Vagina (tissue), 2 donors: ENCODE measurements at places on chromosomes 4 and X.

GRCh38 chr4:185518069-185518468 is 17.2 kb downstream of the PDLIM3 start:
- H3K36me3 ChIP-seq = no peaks in the 10 kb centered on the region
- H3K4me1 ChIP-seq = peaks cover 1% of the 10 kb centered on the region
- DNase-seq = no peak
- H3K27me3 ChIP-seq = no peaks in the 10 kb centered on the region

- H3K4me1 ChIP-seq = no peaks in the 10 kb centered on the region
- no peak for DNase-seq
- H3K27me3 ChIP-seq = no peaks in the 10 kb centered on the region
- H3K27ac ChIP-seq = no peak overlapping the region
These were observed 20.1 kb downstream of the GPR143 start for GRCh38 chrX:9745417-9746115.

GRCh38 chrX:131271274-131271673 is 17.8 kb downstream of the IGSF1 start:
- DNase-seq = no peak
- H3K36me3 ChIP-seq = no peaks in the 10 kb centered on the region
- no peaks in the 10 kb centered on the region for H3K27me3 ChIP-seq
- H3K4me1 ChIP-seq = no peaks in the 10 kb centered on the region

DNA sequence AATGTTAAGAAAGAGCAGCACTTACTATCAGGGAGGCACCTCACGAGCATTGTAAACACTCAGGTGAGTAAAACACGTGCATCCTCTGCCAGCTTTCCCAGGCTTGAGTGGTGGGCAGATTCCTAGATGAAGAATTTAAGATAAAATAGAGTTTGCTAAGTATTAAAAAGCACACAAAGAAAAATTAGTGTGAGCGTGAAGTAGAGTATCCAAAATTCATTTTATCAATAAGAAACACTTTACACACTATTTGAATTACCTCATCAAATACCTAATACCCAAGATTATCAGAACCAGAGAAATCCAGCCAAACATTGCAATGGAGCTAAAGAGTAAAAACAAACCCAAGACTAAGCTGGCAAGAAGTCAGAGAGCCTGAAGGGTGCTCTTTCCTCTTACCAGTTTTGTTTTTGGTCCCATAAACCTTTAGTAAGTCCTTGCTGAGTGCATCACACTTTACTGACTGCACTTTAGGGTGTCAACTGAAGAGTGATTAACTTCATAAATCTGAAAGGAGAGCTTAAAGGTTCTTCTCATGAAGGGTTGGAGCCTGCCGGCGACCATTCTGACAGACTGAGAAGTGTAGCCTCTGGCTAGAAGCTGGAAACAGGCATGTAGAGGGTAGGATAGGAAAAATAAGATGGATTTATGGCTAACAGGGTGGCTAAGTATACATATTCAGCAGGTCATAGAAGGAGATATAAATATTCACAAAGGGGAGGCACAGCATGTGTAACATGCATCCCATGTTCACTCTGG is 151.1 kb downstream of the SLC7A11 start:
- H3K4me1 ChIP-seq = no peaks in the 10 kb centered on the region
- no peak overlapping the region for H3K4me3 ChIP-seq
- no peaks in the 10 kb centered on the region for H3K36me3 ChIP-seq
- no peaks in the 10 kb centered on the region for H3K27me3 ChIP-seq
- no peak overlapping the region for H3K27ac ChIP-seq
- no peak for DNase-seq

GRCh38 chrX:148599404-148599803 is 99.0 kb downstream of the AFF2 start:
- no peaks in the 10 kb centered on the region for H3K27me3 ChIP-seq
- no peaks in the 10 kb centered on the region for H3K4me1 ChIP-seq
- no peaks in the 10 kb centered on the region for H3K36me3 ChIP-seq
- H3K4me3 ChIP-seq = no peak overlapping the region

DNA sequence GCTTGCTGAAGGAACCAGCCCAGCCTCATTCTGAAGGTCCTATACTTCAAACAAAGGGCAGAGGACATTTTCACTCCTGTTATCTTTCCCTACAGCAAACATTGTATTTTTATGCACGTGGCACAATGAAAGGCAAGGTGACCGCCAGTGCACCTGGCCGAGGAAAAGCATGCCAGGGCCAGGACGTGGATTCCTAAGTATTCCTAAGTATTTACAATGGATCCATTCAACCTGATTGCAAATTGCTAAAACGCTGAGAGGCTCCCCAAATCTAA is 127.9 kb upstream of the FTHL17 start:
- H3K4me1 ChIP-seq = peaks cover 8% of the 10 kb centered on the region
- H3K27ac ChIP-seq = no peak overlapping the region
- no peak overlapping the region for H3K4me3 ChIP-seq
- DNase-seq = no peak
- H3K27me3 ChIP-seq = no peaks in the 10 kb centered on the region
- no peaks in the 10 kb centered on the region for H3K36me3 ChIP-seq

GRCh38 chr4:149102765-149103164 is 660.6 kb upstream of the NR3C2 start:
- H3K4me3 ChIP-seq = no peak overlapping the region
- DNase-seq = no peak
- no peaks in the 10 kb centered on the region for H3K4me1 ChIP-seq
- H3K27me3 ChIP-seq = no peaks in the 10 kb centered on the region
- no peaks in the 10 kb centered on the region for H3K36me3 ChIP-seq

DNA sequence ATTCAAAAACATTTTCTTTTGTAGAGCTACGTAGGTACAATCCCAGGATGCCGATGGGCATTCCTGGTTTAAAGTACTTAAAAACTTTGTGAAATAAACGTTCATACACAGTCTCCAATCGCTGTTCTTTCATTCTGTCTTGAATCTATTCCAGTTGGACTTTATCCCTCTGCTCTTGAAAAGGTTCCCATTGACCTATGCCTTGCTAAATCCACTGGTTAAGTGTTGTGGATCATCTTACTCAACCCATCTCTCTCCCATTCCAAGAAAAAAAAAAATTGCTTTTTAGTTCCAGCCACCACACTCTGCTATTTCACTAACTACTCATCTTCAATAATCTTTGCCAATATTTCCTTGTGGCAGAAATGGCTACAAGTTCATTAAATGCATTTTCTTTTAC is 542.3 kb upstream of the GRIA3 start:
- H3K27me3 ChIP-seq = no peaks in the 10 kb centered on the region
- no peaks in the 10 kb centered on the region for H3K4me1 ChIP-seq
- no peak for DNase-seq

GRCh38 chr4:142282870-142283431 is 563.1 kb downstream of the INPP4B start:
- H3K36me3 ChIP-seq = no peaks in the 10 kb centered on the region
- H3K27ac ChIP-seq = no peak overlapping the region
- no peaks in the 10 kb centered on the region for H3K4me1 ChIP-seq
- no peak for DNase-seq
- no peak overlapping the region for H3K4me3 ChIP-seq
- H3K27me3 ChIP-seq = no peaks in the 10 kb centered on the region

DNA sequence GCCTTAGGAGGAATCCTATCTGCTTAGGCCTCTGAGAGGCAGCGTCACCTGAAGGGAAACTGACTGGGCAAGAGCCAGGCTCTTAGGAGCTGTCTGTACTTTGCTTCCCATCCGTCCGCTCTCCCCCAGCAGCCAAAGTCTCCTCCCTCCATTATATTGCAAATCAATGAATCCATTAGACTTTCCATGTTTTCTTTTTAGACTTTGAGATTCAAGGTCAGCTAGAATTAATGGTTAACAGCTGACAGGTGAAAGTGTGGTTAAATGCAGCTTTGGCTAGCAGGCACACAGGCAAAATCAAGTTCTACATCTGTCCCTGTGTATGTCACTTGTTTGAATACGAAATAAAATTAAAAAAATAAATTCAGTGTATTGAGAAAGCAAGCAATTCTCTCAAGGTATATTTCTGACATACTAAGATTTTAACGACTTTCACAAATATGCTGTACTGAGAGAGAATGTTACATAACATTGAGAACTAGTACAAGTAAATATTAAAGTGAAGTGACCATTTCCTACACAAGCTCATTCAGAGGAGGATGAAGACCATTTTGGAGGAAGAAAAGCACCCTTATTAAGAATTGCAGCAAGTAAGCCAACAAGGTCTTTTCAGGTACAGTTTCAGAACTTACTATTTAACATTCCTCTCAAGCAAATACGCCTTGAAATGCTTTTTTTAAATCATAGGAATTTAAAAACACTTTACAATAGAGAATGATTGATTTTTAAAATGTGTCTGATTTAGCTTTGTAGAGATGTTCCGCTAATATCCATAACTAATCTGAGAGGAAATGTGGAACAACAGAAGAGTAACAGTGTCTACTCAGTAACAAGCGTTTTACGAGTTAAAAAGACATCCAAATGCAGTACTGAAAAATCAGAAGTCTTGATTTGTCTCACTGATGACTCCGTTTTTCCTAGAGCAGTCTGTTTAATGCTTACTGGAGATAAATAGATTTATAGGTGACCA is at the start of gene F11:
TSS of gene F11 (plus strand) at position 507 of the 970 bp plus-strand sequence. CDS start 948 bp downstream, outside the sequence.
- H3K27ac ChIP-seq = no peak within 1 kb of the TSS
- no peaks in the 10 kb centered on the region for H3K36me3 ChIP-seq
- no peaks in the 10 kb centered on the region for H3K27me3 ChIP-seq
- no peak within 1 kb of the TSS for H3K4me3 ChIP-seq
- no peaks in the 10 kb centered on the region for H3K4me1 ChIP-seq
- no peak for DNase-seq

DNA sequence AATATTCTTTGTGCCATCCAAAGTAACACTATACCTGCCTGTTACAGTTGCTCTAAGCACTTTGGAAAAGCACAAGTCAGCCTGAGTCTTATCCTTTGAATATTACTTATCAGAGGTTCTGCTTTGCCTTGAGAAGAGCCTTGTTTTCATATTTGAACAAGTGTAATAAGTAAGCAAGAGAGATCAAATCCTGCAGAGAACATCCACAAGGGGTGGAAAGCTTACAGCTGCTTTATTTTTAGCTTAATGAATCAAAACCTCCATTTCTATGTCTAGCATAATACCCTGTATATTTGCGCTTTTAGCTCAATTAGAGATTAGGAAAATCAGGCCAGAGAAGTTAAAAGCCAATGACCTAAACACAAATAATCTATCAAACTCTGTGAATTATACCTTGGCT is 139.8 kb downstream of the CDS1 start:
- no peak for DNase-seq
- no peaks in the 10 kb centered on the region for H3K36me3 ChIP-seq
- no peaks in the 10 kb centered on the region for H3K27me3 ChIP-seq
- H3K4me3 ChIP-seq = no peak overlapping the region

DNA sequence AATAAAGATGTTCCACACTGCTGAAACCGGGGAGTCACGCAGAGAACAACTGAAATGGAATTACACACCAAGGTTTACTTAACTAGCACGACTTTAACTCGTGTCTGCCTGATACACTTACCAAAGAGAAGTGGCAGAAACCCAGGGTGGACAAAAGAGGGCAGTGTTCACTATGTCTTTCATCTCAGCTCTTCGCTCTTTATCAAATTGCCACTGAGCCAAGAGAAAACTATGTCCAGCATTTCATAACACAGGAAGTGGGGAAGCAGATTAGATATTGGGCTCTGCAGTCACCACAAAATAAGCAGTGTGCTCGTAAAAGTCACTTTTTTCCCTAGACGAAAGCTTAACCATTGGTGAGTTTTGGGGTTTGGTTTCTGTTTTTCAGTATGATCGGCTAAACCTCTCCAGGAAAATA is 155.7 kb downstream of the CHIC2 start:
- peaks cover 17% of the 10 kb centered on the region for H3K4me1 ChIP-seq
- H3K4me3 ChIP-seq = peak overlapping the region; percentile 4
- H3K36me3 ChIP-seq = no peaks in the 10 kb centered on the region
- no peaks in the 10 kb centered on the region for H3K27me3 ChIP-seq

DNA sequence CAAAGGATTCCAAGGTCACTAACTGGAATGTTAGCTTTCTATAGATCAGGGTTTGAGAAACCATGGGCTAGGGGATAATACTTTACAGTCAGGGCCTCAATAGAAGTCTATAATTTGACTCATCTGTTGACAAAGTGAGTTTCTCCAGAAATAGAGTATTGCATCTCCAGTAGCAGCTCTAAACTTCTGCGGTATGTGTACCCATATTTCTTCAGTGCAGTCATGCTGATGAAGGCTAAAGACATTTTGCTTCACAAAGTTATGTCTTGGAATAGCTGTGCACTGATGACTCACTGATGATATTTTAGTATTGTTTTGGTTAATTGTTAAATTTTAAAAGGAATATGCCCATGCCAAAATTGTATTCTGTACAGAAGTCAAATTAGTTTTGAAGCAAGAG is 464.9 kb upstream of the AMOT start:
- no peaks in the 10 kb centered on the region for H3K4me1 ChIP-seq
- no peak for DNase-seq
- H3K36me3 ChIP-seq = no peaks in the 10 kb centered on the region
- no peak overlapping the region for H3K27ac ChIP-seq

DNA sequence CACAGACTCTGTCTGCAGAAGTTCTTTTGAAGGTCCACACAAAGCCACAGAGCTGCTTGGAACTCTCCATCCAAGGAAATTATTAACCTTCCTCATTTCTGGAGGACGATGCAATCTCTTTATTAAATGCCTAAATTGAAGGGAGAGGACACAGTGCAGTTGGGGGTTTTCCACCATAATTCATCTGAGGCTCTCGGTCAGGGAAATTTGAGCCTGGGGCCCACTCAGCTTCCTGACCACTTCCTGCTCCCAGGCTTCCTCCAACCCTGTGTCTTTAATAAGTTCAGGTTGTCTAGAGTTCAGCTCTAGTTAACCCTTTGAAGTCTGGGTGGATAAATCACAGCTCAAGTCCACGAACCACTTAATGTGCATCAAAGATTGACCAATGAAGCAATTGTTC is 58.5 kb downstream of the PRPS1 start:
- H3K27me3 ChIP-seq = no peaks in the 10 kb centered on the region
- no peak overlapping the region for H3K4me3 ChIP-seq
- no peak for DNase-seq
- H3K4me1 ChIP-seq = peaks cover 34% of the 10 kb centered on the region
- no peaks in the 10 kb centered on the region for H3K36me3 ChIP-seq
- H3K27ac ChIP-seq = peak overlapping the region; percentile 70

DNA sequence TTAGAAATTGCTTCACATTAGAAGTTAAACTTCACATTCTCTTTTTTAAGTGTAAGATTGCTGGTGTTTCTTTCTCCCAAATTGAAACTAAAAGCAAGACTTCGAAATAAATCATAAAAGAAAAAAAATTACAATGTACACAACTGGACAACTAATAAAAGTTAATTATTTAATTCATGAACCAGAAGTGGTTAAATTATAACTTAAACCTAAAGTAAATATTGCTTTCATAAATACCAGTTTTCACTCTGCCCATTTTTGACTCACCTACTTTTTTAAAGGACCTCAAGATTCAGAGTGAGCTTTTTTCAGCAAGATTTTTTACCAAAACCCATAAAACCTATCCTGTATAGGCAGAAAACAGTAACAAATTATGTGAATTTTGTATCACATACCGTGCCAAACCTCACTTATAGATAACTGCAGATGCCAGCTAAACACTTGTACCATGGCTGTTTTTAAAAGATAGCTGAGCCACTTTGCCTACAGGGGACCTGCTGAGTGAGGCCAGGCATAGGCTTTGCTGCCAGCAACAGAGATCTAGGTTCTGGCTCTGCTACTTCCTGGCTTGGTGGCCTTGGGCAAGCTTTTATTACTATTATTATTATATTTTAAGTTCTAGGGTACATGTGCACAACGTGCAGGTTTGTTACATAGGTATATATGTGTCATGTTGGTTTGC is 259.8 kb downstream of the NR3C2 start:
- DNase-seq = no peak
- H3K27ac ChIP-seq = no peak overlapping the region
- H3K4me1 ChIP-seq = no peaks in the 10 kb centered on the region
- H3K4me3 ChIP-seq = no peak overlapping the region
- no peaks in the 10 kb centered on the region for H3K36me3 ChIP-seq
- no peaks in the 10 kb centered on the region for H3K27me3 ChIP-seq

- no peaks in the 10 kb centered on the region for H3K4me1 ChIP-seq
- H3K27me3 ChIP-seq = no peaks in the 10 kb centered on the region
- no peak overlapping the region for H3K4me3 ChIP-seq
These were observed 27.2 kb downstream of the OCIAD1 start for GRCh38 chr4:48858130-48858529.
